ENCODE measurements at places on chromosomes 1 and 21.
A peak's percentile ranks its signal among the peaks of the same experiment; 100 is the strongest.

DNA sequence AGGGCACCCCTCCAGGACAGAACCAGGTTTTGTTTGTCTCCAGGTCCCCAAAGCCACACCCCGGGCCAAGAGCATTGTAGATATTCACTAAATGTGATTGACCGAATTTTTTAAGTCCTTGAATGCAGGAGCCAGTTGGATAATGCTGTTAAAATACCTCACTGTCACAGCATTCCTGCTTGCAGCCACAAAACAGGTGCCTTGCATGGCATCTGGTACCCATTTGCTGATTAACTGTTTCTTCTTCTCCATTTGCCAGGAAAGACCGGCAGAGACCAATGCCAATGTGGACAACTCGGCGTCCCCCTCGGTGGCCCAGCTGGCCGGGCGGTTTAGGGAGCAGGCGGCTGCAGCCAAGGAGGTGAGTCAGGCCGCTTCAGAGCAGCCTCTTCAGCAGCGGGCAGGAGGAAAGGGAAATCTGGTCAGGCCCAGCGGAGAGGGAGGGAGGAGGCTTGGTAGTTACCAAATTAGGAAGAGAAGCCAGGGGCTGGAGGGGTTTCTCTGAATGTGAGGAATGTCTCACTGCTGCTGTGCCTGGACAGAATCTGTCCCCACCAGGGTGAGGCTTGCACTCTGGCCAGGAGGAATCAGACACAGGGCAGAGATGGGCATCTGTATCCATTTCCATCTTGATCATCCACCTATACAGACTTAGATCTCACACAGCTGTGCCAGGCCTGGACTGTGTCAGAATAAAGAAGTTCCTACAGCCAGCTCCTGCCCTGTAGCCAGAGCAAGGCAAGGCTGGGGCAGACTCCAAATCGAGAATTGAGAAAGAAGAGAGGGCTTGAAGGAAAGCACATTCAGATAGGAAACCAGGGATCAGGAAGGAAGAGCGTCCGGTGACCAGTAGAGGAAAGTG lies 37.9 kb upstream of the MPZL1 start:
- no peak for DNase-seq

DNA sequence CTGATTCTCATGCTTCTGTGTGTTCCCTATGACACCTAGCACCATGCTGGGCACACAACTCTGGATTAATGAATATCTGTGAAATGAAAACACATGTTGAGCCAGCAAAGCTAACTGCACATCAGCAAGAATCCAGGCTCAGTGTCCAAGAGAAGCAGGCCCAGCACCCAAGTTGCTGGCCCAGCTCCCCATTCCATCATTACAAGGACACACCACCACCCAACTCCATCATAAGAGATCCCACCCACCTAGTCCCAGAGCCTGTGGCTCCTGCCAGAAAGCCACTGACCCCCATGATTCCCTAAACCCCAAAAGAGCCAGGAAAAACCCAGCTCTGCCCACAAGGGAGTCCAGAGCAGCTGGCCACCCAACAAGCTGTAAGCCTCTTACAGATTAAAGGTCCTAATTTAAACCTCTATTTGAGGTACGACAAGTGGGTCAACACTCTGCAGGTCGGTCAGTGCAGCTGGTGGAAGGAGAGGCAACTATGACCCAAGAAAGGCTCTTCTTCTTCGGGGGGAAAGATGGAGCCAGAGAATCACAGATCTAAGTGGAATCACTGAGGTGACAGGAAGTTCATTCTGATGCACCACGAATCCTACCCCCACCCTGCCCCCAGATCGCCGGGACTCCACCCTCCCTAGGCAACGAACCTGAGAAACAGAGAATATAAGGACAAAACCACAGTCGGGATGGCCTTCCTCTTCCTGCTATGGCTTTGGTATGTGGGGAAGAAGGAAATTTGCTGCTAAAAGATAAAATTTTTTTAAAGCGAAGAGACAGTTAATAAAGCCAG lies 58.2 kb downstream of the CD34 start:
- DNase-seq, result no peak

GRCh38 chr21:16840538-16840937 lies 672.3 kb upstream of the CXADR start:
- no peak for DNase-seq

DNA sequence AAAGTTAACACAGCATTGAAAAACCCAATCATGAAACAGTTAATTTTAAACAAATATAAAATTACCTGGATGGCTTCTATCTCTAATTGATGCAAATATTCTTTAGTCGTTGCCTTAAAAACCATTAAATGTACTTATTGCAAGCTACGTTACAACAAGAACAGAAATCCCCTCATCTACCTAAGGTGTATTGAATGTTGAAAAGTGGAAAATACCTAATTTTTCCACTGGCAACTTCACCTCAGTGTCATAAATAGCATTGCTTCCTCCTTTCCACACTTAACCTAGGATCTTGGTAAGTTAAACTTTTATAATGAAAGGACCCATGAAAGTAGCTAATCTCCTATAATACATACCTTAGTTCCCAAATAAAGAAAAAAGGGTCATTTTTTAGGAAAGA lies 5.4 kb downstream of the GADD45A start:
- no peak for DNase-seq

DNA sequence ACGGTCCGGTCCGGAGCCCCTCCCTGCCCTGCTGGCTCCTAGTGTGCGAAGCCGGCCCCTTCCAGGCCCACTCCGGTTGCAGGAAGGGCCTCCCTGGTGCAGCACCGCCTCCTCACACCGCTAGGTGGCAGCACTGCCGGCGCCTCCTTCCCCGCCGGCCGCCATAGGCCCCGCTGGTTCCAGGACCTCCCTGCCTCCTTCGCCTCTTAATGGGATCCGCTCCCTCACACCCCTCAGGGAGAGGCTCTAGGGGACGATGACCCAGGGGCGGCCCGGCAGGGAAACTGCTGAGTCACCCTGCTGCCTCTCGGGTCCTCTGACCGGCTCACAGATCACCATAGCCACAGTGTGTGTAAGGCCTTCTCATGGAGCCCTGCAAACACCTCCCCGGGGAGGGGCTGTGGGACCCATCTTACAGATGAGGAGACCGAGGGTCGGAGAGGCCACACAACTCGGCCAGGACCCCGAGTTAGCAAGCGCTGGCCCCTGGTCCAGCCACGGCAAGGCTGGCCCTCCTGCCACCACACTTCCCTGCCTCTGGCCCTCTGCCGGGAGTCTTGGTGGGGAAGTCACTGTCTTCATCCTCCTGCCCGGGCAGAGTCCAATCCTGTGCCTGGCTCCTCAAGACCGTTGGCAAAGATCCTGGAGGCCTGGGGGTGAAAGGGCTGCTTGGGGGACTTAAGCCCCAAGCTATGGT lies 1.6 kb upstream of the AJAP1 start:
- peak; percentile 66 for DNase-seq

GRCh38 chr1:195831789-195832188 lies 776.5 kb downstream of the KCNT2 start:
- no peak for DNase-seq
